ENCODE measurements at places on chromosomes 6 and 20.

- DNase-seq, result no peak
Observed at GRCh38 chr20:35355372-35355771, 56.4 kb downstream of the UQCC1 start.

- peak; percentile 94 for DNase-seq
Observed at GRCh38 chr6:37818536-37819176, 871 bp upstream of the ZFAND3 start.

DNA sequence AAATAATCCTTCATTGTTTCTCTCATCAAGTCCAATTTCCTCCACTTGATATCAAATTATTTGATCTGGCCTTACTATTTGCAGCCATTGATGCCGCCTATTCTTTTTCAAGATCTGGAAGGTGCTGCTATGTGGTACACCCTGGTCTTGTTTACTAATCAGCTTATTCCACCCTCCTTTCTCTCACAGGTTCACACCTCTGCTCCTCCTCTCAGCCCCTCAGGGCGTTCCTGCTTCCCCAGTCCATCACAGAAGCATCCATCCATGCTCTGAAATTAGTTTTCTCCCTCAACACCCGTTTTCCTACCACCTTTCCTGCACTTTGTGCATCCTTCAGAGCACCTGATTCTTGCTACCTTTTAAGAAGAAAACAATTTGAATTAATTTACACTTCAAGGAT is 183.6 kb downstream of the EPHA7 start:
- no peak for DNase-seq

DNA sequence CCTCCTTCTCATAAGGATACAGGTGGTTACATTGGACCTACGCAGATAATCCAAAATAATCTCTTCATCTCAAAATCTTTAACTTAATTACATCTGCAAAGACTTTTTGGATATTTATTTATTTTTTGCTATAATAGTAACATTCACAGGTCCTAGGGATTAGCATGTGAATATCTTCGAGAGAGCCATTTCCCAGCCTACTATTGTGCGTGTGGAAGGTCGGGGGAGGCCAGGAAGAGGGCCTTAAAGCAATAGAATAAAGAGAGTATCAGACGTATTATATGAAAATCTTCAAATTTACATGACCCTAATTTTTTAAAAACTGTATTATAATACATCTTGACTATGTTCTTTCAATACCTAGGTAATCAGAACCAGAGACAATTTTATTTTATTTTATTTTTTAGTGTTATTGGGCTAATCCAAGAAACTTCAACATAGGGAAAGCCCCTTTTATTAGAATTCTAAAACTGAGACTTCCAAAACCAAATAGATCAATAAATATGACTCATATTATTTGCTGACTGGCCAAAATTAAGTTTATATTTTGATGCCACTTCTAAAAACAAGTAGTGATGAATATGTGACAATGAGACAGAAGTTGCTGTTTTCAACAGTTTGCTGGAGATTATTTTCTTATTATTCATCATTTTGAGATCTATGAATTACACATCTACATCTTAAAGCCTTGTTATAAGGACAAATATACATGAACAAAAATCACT is 536.1 kb downstream of the NKAIN2 start:
- no peak for DNase-seq

DNA sequence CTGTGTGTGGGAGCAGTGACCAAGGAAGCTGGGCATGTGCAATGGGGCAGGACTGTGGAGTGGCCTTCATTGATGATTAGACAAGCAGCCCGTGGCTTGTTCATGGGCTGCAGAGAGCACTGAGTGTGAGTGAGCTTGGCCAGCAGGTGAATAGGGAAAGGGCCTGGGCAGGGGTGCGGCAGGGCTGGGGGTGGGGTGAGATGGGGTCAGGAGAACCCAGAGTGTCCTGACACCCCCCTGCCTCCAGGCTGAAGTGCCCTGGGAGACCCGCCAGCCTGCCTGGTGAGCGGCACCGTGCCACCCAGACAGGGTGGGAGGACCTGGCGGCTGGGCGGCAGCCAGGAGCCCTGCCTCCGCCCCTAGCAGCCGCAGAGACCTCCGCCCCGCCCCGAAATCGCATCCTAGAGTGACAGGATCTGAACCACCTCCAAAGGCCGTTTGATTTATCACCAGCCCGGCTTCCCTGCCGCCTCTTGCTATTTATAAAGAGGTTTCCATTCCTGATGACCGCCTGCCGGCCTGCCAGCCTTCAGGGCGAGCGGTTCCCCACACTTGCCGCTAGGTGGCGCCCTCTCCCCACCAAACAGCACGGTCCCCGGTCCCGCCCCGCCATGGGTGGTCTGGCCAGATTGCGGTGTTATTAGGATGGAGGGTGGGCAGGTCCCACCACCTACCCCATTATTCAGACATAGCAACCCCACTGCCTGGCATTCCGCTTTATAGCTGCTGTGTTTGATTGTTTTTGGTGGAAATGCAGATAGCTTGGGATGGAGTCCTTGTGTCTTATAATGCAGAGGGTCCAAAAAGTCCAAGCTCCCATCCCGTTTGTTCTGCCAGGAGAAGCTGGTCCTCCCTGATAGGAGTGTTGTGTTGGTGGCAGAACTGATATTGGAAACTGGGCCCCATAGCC is 3.5 kb downstream of the MYLK2 start:
- DNase-seq, result peak; percentile 81

DNA sequence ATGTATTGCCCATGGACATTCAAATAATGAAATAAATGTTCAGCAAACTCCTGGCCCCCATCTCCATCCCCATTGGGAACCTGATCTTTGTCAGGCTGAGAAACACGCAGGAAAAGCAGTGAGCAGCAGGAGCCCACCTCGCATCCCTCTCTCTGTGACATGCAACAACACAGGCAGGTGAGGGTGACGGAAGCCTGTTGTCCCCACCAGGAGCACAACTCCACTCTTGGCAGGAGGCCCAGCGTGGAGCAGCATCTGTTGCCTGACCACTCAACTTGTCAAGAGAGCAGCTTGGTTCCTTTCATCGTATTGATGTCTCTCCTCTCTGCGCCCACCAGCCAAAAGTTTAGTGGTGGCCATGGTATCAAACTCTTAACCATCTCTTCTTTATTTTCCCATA is 586.9 kb upstream of the ARID1B start:
- DNase-seq, result peak; percentile 59

DNA sequence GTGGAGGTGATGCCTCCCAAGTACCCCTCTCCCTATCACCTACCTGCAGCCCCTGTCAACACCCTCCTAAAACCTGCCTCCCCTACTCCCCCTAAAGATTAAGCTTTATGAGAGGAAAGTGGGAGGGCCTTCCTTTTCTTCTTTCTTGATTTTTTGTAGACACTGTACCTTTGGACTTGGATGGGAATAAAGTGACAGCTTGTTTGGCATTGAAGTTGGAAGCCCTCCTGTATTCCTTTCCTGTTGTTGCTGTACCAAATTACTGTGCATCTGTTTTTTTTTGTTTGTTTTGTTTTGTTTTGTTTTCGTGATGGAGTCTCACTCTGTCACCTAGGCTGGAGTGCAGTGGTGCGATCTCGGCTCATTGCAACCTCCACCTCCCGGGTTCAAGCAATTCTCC is 99.3 kb upstream of the NFATC2 start:
- DNase-seq, result no peak

- DNase-seq, result peak; percentile 13
Observed at GRCh38 chr6:132598473-132598872, 8.9 kb upstream of the TAAR5 start.

DNA sequence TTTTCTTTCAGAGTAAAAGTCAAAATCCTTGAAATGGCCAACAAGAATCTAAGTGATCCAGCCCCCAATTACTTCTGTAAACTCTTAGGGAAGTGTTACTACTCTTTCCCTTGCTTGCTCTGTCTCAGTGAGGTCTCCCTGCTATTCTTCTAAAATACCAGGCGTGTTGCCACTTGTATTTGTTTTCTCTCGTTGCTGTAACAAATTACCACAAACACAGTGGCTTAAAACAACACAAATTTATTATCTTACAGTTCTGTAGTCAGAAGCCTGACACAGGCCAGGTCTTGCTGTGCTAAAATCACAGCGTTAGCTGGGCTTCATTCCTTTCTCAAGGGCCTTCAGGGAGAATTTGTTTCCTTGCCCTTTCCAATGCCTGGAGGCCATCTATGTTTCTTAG is 59.9 kb downstream of the HECA start:
- no peak for DNase-seq

DNA sequence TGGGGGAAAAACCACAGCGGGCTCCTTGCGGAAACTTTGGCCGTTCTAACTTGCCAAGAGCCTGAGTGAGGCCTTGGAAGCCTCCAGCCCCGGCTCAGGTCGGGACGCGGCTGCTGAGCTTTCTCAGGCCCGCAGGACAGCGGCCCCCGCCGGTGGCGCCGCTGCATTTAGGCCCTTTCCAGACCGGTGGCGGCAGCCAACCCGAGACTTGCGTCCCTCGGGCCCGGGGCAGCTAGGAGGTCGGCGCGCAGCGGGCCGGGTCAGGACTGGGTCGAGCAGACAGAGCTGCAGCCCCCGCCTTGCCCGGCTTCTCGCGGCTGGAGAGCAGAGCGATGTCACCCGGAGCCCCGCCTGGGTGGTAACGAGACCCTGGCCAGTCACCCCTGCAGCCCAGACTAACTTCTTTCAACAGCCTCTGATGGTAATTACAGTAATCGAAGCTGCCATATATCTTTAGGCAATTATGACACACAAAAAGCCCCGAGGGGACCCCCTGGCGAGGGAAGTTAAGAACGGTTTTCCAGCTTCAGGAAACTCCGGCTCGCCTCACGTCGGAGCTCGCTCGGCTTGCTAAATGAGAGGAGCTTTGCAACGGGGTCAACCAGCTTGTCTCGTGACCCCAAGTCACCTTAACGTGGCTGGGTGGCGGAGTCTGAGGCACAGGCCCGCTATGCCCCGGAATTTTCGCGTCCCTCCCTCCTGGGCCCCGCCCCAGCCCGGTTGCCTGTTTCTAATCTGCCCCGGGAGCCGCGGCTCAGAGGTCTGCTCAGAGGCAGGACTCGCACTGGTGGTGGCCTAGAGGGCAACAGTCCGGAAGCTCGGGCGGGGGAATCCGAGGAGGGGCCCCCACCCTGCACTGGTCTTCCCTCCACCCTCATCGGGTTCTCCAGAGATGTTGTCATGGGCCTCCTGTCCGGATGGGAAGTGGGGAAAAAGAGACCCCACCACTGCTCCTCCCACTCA is 3.0 kb downstream of the NR2E1 start:
- peak; percentile 61 for DNase-seq

DNA sequence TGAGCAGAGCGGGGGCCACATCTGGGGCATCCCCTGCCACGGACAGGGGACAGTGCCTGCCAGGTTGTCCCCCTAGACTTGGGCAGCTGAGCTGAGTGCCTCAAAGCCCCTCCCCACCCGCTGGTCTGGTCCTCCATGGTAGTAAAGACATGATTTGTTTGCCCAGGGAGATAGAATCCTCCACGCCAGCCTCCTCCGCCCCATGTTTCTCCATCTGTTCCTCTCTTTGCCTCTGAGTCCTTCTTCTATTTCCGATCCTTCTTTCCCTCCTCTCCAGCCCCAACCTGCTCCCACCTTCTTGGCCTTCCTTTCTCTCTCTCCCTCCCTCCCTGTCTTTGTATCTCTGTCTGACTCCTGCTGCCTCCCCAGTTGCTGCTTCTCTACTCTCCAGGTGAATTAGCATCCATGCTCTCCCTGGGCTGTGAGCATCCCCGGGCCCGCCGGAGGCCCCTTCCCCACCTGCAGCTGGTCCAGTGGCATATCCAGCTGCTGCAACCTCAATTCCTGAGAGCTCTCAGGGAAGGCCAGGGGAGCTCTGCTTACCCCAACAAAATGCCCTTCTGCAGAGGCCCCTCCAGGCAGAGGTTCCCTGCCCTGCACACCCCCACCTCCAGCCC is 45.8 kb downstream of the CPNE5 start:
- DNase-seq, result no peak

DNA sequence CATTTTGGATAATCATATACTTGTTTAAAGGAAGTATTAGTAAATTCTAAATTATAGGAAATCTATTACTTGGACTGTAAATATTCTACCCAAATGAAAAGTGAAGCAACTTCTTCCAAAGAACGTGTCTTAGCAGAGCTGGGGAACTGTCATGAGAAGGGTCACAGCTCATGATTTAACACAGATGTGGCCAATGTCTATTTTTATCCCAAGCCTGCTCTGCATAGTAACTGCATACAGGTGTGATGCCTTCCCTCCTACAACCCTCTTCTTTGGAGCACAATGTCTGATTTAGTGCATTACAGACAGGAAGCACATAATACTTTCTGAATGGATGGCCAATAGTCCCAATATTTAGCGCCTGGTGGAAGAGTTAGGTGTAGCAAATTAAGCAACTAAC is 138.7 kb upstream of the THEMIS start:
- no peak for DNase-seq

DNA sequence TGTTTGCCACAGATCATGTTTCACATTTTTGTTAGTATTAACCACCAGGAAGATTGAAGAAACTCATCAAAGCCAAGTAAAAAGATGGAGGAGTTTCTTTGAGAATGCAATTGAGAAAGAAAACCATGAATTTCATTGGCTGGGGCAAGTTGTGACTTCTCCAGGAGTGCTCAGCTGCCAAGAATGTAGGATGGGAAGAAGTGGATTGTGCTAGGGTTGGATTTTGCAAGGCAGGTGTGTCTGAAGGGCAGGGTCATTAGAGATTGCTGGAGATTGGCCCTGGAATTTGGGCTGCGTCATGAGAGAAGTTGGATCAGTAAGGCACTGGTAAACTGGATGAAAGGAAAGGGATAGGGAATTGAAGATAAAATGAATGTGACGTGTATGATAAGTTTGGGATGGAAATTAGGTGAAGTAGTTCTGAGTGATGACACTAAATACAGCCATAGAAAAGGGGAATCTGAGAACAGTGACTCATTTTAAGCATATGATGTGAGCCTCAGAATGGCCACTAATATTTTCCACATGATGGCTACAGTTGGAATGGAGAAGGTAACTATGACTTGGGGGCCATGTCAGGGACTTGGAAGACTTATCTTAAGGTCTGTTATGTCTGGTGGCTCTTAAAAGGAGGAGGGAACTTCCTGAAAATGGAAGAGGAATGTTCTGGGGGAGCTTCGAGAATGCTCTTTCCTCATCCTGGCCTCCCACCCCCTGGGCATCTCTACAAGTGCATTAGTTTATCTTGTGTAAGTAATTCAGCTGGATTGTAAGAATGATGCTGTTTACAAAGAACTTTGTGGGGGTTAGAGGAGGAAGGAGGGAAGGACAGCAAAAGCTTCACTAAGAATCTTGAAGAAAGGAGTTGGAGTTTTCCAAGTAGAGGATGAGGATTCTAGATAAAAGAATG is 27.8 kb upstream of the ERVFRD-1 start:
- no peak for DNase-seq

- peak; percentile 31 for DNase-seq
Observed at GRCh38 chr6:116536216-116536621, 9.3 kb downstream of the TRAPPC3L start.

Data from BE2C (cell line).